NCI-H446 treated with DMSO at 0.1 percent for 48 hours (cell line): ENCODE measurements at places on chromosomes 3 and 15.

- DNase-seq: no peak
Observed at GRCh38 chr15:93066834-93067648, 22.0 kb downstream of the RGMA start.

DNA sequence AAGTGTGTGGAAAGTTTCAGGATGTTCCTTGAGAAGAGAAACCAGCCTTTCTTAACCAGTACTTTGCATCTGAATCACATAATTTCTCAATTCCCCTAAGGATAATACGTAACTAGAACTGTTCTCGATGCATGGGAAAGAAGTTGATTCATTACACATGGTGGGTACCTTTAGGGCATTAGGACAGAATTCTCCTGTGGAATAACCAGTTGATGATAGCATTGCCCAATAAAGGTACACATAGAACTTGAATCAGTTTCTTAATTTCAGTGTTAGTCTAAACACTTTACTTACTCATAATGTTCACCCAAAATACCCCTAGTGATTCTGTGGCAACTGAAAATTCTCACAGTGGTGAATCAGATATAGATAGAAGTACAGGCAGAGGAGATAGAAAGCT is 1030.9 kb downstream of the ROBO1 start:
- DNase-seq: no peak

DNA sequence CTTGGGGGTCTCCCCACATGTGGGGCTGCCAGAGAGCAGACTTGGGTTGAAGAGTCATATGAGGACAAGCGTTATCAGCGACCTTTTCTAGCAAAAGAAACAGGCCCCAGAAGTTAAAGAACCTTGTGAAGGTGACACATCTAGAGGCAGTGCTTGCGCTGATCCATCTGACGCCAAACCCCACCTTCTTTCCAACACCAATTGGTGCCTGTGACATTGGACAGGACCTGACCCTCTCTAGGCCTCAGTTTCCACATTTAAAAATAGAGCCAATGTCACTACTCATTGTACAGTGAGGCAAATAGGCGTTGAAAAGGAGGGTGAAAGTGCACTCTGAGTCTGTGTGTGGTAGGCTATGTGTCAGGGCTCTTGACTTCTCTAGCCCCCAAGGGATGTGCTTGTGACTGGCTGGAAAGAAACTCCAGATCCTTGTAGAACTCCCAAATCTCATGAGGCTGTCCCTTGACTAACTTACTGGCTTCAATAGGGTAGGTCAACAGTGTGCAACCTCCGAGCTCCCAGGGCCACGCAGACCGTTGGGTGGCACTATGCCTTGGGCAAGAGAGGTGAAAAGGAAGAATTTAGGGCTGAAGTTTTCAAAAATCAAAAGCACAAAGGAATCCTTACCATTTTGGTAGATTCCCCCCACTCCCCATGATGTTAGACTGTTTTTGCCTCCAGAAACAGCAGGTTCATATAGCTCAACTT is 666 bp upstream of the FAM219B start:
- no peak for DNase-seq

DNA sequence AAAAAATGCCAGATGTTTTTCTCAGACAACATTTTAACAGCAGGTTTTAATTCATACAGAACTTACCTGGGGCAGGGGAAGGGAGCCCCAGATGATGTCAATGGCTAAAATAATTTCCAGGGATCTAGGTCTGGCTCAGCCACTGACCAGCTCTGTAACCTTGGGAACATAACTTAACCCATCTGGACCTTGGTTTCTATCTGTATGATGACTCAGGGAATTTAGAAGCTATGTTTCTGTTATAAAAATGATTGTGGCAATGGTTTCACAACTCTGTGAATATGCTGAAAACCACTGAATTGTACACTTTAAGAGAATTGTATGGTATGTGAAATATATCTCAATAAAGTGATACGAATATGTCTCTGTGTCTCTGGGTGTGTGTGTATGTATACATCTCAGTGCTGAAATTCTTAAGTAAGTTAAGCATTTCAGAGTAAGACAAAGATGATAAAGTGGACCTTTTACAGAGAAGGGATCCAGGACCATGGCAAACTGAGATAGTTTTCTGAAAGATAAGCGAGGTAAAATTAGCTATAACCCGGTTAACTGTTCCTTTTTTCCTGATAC is 2.9 kb downstream of the SH3GL3 start:
- no peak for DNase-seq

GRCh38 chr3:188036375-188037194 is 117.4 kb upstream of the LPP start:
- DNase-seq: no peak

- no peak for DNase-seq
Observed at GRCh38 chr15:27660676-27661075, 438.4 kb downstream of the OCA2 start.

GRCh38 chr3:161585922-161586321 is 89.3 kb downstream of the OTOL1 start:
- DNase-seq: no peak

- peak; percentile 81 for DNase-seq
Observed at GRCh38 chr3:134464064-134464688, 21.6 kb downstream of the ANAPC13 start.

GRCh38 chr3:13308380-13308801 is 111.7 kb downstream of the NUP210 start:
- DNase-seq: no peak

DNA sequence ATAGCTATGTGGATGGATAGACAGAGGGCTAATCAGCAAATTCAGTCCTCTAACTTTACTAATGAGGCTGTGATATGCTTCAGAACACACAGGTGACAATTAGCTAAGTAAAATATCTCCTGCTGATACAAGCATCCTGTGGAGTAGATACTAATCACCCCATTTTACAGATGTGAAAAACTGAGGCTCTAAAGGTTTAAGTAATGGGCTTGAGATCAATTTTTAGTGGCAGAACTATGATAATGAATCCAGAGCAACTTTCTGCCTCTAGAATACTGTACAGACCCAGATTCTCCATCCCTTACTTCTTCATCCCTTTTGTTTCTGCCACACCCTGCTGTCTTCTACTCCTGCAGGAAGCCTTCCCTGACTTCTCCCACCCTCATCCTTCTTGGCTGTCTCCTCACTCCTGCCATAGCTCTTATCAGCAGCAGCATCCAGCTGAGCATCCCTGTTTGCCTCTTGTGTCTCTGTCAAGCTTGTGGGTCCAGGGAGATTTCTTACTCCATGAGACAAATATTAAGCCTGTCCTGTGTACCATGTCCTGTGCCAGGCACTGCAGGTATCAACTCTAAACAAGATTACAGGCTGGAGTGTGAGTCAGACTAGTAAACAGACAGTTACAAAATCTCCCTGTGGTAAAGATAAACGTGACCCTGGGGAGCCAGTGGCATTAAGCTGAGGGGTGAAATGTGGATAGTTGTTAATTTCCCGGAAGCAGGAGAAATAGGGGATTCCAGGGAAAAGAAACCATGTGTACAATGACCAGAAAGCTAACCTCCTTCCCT is 39.2 kb downstream of the SLC6A11 start:
- DNase-seq: no peak

DNA sequence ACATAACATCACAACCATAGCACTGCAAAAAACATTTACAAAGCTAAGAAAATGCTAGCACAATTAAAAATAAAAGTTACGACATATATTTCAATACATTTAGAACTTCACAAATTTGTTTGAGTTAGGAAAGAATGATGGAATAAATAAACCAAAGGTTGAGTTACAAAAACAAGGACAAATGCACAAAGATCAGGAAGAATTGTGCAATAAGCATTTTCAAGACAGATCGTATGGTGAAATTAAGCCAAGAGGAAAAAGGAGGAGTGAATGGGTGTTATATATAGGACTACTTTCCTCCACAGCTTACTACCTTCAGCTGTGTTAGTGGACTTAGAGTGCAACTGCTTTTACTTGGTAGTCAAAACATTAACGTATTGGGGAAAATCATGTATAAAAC is 5.9 kb upstream of the CTXN2 start:
- DNase-seq: no peak

DNA sequence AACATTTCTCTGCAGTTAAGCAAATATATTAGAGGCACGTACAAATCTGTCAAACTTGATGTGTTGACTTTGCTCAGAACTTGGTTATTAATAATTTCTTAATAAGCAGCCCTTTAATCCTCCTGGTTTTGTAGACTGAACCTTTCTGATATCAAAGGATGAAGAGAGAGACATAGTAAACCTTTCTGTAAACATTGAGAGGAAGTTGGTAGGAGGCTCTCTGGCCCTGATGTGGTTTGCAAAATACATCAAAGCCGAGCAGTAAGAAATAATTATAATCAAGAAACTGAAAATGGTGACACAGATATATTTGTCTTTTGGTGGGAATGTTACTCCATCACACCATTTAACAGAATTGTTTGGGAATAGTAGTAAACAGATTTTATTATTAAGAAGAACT is 111.9 kb downstream of the OXSM start:
- DNase-seq: no peak

DNA sequence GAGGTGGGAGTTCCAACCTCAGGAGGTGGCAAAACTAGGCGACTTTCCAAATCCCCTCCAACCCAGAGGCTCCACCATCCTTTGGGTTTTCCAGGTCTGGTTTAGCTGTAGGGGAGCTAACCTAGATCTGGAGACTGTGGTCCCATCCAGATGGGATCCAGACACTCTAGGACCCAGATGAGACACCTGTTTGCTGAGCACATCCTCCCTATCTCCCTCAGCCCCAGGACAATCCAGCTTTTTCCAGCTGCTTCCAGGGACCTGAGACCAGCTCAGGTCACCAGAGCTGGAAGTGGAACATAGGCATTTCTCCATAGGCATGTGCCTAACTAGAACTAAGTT is 18.2 kb downstream of the CRTAP start:
- no peak for DNase-seq

DNA sequence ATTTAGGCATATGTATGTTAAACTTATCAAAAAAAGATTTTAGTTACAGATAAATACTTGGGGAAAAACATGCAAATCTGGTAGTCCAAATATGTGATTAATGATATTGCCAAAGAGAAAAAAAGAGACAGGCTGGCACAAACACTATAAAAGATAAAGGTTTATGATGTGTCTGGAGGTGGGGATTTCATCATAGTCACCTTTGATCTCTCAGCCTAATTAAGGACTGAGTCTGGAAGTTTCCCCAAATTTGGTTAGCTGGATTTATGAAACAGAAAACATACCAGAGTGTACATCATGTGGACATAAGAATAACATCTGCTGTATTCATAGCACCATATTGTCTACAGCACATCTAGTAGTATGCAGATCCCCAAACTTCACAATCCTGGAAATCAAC is 157.0 kb downstream of the FGF12 start:
- no peak for DNase-seq

GRCh38 chr3:45664578-45664977 is 24.6 kb upstream of the SACM1L start:
- DNase-seq: no peak

DNA sequence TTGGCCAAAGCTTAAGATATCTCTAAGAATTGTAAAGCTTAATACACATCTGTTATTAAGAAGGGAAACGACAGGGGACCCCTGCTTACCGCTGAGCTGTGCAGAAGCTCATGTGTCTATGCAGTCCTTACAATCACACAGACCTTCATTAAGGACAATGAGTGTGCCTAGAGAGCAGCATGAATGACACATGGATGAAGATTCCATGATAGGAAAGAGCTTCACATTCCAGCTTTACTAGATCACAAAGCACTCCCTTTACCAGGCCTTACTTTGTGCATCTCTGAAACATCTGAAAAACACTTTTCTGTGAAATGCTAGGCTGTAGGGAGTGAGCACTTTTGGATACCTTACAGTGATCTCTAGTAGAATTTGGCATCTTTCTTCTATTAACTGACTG is 32.0 kb downstream of the RNF168 start:
- DNase-seq: no peak

DNA sequence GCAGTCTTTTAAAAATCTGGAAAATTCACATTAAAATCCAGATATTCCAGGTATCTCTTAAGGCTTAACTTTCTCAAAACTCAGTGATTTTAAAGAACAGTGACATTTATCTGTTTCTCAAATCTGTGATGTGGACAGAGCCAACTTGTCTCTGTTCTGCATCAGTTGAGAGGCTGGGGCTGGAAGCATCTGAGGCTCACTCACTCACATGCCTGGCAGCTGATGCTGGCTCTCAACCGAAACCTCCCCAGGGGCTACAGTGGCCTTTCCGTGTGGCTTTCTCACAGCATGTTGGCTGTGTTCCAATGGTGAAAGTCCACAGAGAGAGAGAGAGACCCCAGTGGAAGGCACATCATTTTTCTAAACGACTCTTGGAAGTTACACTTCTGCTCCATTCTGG is 53.5 kb downstream of the CEMIP start:
- no peak for DNase-seq

- DNase-seq: no peak
Observed at GRCh38 chr3:136914739-136915138, 43.0 kb upstream of the IL20RB start.

GRCh38 chr15:63256433-63257274 is 20.8 kb upstream of the APH1B start:
- DNase-seq: peak; percentile 11

DNA sequence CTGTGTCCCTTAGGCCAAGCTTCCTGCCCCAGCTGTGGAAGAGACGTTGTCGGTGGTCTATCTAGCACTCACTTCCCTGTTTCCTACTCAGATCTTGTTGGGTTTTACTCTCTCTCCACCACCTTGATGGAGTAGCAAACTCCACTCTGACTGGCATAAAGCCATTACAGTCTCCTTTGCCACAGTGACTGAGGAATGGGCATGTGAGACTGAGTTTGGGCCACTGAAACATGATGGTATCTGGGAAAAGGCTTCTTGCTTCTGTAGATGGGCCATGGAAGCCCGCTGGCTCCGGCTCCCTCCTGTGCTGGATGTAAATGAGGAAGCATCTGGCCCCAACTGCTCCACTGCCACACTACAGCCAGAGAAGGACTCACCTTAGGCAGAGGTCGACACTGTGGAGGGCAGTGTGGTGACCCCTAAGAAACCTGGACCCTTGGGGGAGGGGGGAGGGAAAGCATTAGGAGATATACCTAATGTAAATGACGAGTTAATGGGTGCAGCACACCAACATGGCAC is 9.4 kb upstream of the CAMK1 start:
- DNase-seq: no peak

DNA sequence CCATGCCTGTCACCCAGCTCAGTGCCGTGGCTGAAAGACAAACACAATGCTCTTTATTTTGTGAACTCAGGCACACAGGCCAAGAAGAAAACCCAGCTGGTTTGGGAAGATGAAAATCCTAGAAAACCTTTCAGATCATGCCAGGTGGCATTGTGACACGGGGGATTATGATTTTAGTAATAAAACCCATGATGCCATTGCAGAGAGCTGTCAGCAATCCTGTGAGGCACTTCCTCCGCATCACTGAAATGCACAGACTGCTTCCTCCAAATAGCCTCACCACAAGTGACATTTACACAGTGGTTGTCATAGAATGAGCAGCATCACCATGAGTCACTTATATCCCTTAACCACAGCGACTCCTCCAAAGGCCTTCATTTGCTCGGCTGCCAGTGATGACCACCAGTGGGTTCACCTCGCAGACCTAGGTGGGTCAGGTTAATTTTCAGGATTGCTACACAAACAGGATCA is 22.7 kb downstream of the ABHD6 start:
- DNase-seq: no peak

DNA sequence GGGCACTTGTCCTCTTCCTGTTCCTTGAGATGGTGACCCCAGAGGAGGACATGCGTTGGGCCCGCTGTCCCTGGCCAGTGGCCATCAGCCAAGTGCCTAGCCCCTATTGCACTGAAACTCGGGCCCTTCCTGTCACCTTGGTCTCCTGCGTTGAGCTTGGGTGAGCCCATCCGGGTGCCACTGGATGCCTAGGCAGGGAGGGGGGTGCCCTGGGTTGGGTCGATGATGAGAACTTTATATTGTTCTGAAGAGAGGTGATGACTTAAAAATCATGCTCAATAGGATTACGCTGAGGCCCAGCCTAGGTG is 221.8 kb downstream of the SNRPN start:
- no peak for DNase-seq
